Ovary (tissue), 10 donors: ENCODE measurements at places on chromosomes 7 and 10. TPM values are rescaled to one million over a fixed set of nuclear protein-coding genes. Genes with fewer than 3 reads are reported as not detected.

The HNRNPF gene
- total RNA-seq: 100 TPM

The C7orf57 gene
- 18.6 TPM for total RNA-seq

The MKX gene
- total RNA-seq: 22.7 TPM

The VSTM4 gene
- 45.0 TPM for total RNA-seq

The FAM25A gene
- not detected for total RNA-seq

GRCh38 chr7:83861876-83862275 lies 212.9 kb upstream of the SEMA3E start:
- H3K36me3 ChIP-seq: no peaks in the 10 kb centered on the region
- no peak overlapping the region for H3K4me3 ChIP-seq
- H3K4me1 ChIP-seq: no peaks in the 10 kb centered on the region
- H3K27me3 ChIP-seq: no peaks in the 10 kb centered on the region
- no peak for DNase-seq

- H3K4me3 ChIP-seq: no peak overlapping the region
- peaks cover 23% of the 10 kb centered on the region for H3K4me1 ChIP-seq
- no peak overlapping the region for H3K27ac ChIP-seq
- H3K27me3 ChIP-seq: no peaks in the 10 kb centered on the region
These were observed 52.9 kb upstream of the CALD1 start for GRCh38 chr7:134726581-134726980.

DNA sequence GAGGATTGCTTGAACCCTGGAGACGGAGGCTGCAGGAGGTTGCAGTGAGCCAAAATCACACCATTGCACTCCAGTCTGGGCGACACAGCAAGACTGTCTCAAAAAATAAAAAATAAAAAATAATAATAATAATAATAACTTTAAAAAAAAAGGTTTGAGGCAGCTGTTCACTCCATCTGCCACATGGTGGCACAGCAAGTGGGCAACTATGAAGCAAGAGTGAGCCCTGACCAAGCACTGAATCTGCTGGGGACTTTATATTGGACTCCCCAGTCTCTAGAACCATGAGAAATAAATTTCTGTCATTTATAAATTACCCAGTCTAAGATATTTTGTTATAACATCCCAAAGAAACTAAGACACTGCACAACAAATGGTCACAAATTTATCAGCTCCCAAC lies 14.6 kb upstream of the BRI3 start:
- H3K4me1 ChIP-seq: no peaks in the 10 kb centered on the region
- no peak overlapping the region for H3K27ac ChIP-seq
- no peaks in the 10 kb centered on the region for H3K36me3 ChIP-seq
- H3K4me3 ChIP-seq: no peak overlapping the region

DNA sequence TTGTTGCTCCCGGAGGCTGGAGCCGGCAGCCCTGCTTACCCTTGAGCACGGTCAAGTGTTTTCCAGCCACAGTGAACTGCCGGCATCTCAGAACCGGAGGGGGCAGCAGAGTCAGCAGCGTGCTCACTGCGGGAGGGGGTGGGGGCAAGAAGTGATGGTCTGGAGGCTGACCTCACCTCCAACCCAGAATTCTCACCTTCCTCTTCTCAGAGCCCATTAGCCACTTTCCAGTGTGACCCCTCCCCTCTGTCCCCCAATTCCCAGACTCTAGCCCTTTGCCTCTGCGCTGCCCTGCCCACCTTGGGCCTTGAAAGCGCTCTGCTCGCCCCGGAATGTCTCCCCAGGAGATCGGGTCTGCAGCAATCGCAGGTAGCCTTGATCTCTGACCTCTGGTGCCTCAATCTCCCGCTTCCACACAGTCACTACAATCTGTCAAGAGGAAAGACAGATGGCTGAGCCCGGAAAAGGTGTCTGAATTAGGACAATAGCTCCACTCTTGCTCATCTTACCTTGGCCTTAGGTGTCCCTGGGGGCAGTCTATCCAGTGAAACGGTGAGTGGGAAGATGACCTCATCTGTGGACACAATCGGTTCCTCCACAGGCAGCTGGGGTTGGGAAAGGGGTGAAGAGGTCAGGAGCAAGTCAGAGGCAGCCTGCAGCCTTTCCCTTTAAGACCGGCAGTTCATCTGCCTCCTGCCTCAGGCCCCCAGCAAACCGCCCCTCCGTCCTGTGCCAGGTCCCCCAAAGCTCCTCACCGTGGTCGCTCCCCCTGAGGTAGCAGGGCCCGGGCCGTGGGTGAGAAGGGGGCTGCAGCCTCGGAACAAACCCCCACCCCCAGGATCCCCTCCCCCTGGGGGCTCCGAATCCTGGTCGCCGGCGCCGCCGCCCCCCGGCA lies 942 bp downstream of the TRAPPC14 start:
- peaks cover 3% of the 10 kb centered on the region for H3K4me1 ChIP-seq
- no peaks in the 10 kb centered on the region for H3K27me3 ChIP-seq
- H3K4me3 ChIP-seq: peak overlapping the region; percentile 85
- DNase-seq: peak; percentile 41

DNA sequence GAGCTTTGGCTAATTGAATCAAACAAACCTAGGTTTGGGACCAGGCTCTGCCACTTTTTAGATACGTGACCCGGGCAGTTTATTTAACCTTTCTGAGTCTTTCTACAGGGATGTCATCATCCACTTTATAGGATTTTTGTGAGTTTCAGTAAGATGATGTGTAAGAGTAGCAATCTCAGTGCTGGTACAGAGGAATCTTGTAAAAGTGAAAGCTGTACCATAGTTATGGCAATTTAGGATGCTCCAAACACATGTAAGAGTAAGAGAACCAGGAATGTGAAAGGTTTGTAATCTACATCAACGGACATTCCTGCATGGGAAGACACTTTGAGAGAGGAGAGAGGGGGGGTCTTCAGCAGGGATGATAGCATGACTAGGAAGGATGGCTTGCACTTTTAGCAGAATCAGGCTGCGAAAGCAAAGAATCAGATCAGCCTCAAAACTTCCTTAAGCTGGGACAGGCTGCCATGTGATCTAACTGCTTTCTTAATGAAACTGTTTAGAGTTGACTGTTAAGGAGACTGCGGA lies 968 bp downstream of the NOLC1 start:
- no peaks in the 10 kb centered on the region for H3K27me3 ChIP-seq
- H3K36me3 ChIP-seq: no peaks in the 10 kb centered on the region
